ENCODE measurements at places on chromosomes 12 and 14.

- no peak for DNase-seq
Observed at GRCh38 chr12:34400986-34401658, 378.8 kb downstream of the ALG10 start.

DNA sequence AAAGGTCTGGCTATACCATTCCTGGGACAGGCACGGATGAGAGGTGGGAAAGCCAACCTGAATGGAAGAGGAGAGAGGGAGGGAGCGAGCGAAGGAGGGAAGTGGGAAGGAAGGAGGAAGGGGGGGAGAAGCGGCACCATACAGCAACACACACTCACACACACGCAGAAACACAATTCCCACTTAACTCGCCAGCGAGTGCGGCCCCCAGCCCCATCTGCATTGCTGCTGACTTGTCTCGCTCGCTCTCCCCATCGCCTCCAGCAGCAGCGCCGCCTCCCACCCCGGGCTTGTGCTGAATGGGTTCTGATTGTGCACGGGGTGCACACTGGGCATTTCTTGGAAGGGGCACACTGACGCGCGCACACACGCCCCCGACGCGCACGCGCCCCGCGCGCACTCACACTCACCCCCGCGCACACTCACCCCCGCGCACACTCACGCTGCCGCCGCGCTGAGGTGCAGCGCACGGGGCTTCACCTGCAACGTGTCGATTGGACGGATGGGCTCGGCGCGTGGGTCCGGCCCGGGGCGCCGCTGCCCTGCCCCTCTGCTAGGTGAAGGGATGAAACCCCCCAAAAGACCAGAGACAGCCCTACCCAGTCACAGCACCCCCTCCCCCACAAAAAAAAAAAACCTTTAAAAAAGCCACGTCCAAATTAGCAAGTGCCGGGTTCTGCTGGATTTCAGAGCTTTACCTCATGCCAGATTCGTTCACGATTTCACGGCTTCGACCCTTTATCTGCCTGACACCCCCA, 685 bp downstream of the GRIN2B start:
- DNase-seq: no peak

DNA sequence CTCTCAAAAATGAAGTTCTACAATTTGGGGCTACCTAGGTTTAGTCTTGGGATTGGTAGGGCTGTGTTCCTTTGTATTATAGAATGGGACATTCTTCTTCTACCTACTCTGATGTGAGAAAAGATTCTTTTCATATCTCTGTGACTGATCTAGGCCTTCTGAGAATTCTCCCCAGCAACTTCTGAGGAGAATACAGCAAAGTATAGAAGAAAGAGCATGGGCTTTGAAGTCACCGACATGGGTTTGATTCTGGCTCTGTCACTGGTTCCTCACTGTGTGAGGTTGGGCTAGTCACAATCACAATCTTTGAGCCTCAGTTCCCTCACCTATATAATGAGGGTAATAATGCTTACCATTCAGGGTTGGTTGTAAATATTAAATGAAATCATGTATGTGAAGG, 5.0 kb downstream of the ATN1 start:
- no peak for DNase-seq

- no peak for DNase-seq
Observed at GRCh38 chr14:19771895-19772430, 1.3 kb upstream of the OR4M1 start.

DNA sequence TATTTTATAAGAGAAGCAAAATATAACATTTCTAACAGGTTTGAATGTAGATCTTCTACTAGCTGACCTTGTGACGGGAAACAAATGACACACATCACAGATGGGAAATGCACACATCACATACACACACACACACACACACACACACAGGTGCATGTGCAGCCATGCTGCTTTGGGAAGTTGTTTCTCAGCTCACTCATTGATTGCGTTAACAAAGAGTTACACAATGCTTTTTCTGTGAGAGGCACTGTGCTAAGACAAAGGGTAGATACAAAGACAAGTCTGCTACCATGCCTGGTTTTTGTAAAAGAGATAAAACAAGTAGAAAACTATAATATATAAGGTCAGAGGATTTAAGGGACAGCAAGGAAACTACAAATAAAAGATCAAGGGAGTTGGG, 1.3 kb upstream of the NR1H4 start:
- DNase-seq: no peak

- no peak for DNase-seq
Observed at GRCh38 chr12:55385891-55386290, 14.4 kb upstream of the OR6C65 start.

- DNase-seq: no peak
Observed at GRCh38 chr12:114319422-114319821, 86.5 kb downstream of the TBX5 start.

DNA sequence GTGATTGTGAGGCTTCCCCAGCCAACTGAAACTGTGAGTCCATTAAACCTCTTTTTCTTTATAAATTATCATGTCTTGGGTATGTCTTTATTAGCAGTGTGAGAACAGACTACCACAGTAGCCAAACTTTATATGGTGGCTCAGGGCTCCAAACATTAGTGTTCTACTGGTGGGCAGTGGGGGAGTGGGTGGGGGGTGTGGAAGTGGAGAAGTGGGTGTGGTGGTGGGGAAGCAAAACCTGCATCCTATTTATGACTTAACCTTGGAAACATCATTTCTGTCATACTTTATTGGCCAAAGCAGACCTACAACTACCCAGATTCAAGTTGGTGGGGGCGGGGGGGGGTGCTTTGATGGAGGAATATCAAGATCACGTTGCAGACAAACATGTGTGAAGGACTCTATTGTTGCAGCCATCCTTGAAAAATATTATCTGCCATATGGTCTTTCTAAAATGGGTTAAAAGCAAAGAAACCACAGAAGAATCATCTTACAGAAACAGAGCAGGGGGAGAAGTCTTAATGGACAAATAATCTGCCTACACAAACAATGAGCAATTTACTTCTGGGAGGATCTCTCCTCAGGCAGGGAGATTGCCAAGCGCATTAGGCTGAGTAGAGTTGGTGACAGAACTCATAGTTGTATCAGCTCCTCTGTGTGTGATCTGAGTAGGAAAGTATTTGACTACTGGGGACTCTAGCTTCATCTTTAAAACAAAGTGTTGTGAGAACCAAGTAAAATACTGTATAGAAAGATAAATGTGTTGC, 1.4 kb upstream of the PWP1 start:
- DNase-seq: peak; percentile 2

DNA sequence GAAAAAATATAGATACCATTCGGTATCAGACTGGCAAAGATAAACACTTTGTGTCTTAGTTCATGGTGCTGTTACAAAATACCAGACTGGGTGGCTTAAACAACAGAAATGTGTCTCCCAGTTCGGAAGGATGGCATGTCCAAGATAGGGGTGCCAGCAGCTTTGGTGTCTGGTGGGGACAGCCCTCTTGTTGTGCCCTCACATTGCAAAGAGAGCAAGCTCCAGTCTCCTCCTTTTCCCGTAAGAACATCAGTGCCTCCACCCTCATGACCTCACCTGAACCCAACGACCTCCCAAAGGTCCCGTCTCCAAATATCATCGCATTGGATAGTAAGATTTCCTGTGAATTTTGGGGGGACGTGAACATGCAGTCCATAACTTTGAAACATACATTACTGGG, 12.4 kb downstream of the ZBTB42 start:
- no peak for DNase-seq

DNA sequence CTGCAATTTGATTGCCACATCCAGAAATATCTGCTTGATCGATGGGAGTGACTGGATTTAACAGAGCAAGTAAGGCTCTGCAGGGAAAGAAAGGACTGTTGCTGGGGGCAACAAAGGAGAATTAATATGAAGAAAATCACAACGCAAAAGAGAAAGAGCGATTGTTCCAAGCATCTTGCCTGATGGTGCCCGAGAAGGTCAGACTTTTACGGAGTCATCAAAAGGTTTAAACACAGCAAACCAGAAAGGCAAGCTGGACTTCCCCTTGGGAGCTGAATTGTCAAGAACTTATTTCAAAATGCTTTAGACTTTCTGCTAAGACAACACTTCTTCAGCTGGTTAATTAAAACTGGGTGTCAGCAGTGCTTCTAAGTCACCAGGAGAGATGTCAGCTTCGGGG, 791.5 kb downstream of the MED13L start:
- DNase-seq: no peak

GRCh38 chr14:24337144-24337823, 2.4 kb upstream of the ADCY4 start:
- DNase-seq: no peak

DNA sequence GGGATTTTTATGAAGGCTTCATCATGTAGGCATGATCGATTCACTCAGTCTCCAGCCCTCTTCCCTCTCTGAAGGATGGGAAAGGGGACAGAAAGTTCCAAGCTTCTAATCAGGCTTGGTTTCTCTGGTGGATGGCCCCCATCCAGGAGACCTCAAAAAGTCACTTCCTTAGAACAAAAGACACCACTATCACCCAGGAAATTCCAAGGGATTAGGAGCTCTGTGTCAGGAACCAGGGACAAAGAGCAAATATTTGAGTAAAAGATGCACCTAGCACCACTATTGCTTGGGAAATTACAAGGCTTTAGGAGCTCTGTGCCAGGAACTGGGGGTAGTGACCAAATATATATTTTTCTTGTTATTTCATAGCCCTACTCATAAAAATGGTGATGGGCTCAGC, 33.6 kb upstream of the TMX1 start:
- DNase-seq: no peak

GRCh38 chr12:73452672-73453469, 1084.8 kb upstream of the ATXN7L3B start:
- no peak for DNase-seq

DNA sequence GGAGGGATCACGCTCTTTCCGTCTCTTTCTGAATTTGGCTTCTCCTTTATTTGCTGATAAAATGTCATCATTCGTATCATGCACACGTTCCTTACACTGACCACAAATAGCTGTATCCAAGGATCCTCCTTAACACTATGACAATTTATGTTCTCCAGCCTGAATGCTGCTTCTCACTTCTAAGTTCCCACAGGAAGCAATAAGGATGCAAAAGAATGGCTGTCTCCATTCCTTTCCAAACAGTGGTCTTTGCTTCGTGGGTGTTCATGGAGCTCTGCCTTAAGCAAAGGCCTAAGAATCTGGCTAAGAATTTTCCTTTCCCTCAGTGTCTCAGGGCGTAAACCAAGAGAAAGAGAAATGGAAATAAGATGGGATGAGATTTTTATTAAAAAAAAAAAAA, 200.2 kb downstream of the ITPR2 start:
- DNase-seq: no peak

DNA sequence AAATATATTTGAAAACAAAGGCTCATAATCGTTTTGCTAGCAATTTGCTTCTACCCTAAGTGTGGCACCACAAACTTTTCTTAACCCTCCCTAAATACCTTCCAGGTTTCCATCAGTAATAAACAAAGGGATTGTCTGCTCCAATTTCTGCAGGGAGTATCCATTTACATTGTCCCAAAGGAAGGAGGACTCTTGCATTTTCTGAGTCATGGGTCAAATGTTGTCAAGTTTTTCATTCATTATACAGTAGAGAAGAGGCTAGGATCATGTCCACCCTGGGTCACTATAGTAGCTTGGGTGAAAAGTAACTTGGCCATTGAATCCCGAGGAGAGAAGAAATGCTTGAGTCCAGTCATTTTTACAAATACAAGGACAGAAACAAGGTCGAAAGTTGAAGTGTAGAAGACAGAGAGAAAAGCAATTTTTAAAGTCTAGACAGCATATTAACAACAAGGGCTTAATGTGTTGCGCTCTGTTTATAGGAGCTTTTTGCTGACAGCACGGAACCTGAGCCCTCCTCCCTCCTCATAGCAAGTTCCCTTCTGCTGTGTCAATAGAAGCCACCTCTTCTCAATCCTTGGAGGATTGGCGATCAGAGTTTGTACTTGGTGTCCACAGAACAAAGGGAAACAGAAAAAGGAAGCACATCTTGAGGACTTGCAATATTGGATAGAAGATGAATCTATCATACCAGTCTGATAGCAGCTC, 53.1 kb downstream of the TMEM30B start:
- DNase-seq: no peak

GRCh38 chr12:124376435-124376834, 81.5 kb downstream of the RFLNA start:
- DNase-seq: no peak

- no peak for DNase-seq
Observed at GRCh38 chr14:85239791-85240190, 290.2 kb upstream of the FLRT2 start.

DNA sequence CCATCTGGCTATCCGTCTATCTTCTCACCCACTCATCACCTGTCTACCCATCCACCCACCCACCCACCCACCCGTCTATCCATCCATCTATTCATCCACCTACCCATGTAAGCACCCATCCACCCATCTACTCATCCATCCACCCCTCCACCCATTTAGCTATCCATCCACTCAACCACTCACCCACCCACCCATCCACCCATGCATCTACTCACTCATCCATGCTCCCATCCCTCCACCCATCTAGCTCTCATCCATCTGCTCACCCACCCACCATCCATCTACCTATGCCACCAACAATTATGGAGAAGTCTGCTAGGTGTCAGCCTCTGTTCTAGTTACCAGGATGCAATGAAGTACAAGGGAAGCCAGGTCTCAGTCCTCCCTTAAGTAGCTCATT, 11.1 kb downstream of the TNFAIP2 start:
- DNase-seq: no peak

GRCh38 chr14:72377016-72377415, 444.8 kb downstream of the RGS6 start:
- no peak for DNase-seq

- no peak for DNase-seq
Observed at GRCh38 chr14:72830786-72831594, 62.9 kb downstream of the DPF3 start.

GRCh38 chr12:121806009-121806545, 2.3 kb downstream of the SETD1B start:
- DNase-seq: no peak

DNA sequence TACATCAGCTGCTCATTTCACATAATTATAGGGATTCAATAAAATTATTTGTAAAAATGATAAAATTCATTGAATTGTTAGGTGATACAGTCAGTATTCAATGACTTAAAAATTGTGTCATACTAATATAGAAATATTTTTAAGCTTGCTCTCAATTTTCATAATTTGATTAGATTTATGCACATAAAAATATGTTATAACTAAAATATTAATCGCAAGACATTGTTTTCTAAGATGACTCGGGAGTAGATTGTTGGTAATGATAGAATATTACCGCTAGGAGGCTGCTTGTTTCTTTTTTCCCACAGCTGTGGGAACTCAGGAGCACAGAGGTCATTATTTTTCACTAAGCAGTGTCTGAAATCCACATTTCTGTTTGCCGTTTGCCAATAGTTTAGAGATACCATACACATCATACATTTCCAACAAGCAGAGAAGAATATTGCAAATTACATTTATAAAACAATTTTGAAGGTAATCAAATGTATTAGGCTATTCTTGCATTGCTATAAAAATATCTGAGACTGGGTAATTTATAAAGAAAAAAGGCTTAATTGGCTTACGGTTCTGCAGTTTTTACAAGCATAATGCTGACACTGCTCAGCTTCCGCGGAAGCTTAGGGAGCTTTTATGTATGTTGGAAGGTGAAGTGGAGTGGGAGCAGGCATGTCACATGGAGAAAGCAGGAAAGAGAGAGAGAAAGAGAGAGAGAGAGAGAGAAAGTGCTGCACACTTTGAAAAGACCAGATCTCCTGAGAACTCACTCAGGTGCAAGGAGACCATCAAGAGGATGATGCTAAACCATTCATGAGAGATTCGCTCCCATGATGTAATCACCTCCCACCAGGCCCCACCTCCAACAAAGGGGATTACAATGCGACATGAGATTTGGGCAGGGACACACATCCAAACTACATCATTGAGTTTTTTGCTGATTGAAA, 9.2 kb downstream of the CD69 start:
- DNase-seq: no peak

GRCh38 chr14:105483300-105484068, 3.2 kb upstream of the CRIP1 start:
- DNase-seq: no peak

- DNase-seq: no peak
Observed at GRCh38 chr12:50991291-50991690, 34.9 kb downstream of the SLC11A2 start.
